ENCODE measurements at places on chromosomes 2 and 18.
A peak's percentile ranks its signal among the peaks of the same experiment; 100 is the strongest.

DNA sequence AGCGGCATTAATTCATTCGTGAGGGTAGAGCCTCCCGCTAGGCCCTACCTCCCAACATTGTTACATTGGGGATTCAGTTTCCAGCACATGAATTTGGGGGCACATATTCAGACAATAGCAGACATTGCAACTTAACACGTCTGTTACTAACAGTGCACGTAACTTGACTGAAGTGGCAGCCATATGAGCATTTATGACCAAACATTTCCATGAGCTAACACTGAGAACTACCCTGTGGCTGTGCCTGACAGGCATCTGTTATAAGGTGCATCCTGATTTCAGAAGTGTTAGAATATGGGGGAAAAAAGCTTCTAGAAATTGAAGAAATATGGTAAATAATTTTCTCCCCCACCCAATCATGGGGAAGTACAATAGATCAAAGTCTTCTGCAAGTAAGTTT, 24.5 kb downstream of the MALT1 start:
- DNase-seq, result no peak

DNA sequence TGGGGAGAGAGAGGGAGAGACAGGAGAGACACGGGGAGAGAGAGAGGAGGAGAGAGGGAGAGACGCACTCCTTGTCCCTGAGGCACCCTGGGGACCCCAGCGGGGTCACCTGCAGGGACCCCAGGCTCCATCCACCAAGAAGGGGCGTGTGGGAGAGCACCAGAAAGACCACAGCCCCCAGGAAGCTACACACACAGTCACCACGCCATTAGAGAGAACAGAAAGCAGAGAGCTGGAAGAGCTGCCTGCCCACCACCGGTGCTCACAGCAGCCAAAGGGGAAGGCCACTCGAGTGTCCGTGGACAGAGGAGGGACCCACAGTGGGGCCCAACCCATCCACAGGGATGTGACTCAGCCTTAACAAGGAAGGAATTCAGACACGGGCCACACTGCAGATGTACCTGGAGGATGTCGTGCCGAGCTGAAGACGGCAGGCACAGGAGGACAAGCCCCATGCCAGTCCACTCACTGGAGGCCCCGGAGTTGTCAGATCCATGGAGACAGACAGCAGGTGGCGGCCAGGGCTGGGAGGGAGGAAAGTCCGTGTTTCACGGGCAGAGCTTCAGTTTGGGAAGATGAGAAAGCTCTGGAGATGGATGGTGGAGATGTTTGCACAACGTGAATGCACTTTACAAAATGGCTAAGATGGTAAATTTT, 11.5 kb upstream of the NFATC1 start:
- DNase-seq, result no peak

DNA sequence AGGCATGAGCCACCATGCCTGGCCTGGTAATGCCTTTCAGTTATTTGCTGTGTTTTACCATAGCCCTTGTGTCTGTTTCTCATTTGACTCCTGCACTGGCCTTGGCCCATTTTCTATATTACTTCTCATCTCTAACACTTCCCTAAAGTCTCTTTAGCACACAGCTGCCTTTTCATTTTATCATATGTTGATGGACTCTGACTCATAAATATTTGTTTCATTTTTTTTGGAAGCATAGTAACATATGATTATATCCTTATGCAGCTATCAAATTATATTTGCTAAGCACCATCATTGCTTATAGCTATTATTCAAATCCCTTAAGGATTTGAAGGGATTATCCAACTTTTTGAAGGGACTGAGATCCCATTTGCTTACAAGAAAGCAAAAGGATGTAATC, 320.3 kb downstream of the GPD2 start:
- DNase-seq, result no peak

DNA sequence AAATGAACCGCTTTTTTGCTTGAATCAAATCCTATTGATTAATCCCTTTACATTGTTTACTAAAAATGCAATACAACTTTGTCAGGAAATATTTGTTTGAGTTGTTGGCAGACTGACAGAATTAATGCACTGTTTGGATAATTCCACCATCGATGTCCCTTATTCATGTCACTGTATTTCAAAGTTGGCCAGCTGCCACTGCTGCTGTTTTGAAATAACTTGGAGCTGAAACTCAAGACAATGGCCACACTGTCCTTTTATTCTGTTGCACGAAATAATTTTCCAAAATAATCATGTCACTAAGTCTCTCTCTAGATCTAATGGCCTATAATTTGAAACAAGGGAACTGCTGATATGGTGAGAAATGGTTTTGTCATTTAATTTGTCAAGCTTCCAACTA, 55.2 kb upstream of the PAX3 start:
- no peak for DNase-seq

DNA sequence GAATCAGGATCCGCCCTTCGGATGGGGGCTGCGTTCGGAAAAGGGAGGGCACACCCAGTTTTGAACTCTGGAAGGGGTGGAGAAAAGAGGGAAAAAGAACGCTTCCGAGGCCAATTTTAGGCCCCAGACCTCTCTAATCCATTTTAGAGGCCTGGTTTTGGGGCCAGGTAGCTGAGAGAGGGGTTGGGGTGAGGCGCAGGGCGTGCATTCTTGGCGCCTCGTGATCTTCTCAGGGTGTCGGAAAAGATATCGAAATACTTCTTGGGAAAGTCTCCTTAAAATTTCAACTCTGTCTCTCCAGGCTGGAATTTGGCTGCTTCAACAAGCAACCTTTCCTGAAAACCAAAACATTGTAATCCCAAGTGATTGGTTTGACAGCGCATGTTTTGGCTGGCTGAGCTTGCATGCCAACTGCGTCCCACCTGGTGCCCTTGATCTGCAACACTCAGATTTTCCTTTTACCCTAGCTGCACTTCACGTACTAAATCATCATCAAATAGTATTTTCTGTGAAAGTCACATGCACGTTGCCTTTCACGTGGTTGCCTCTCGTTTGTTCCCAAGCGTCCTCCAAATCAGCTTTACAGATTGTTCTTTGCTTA, 864 bp upstream of the XPO1 start:
- DNase-seq, result peak; percentile 37

GRCh38 chr2:118309946-118310680, 221.8 kb downstream of the INSIG2 start:
- peak; percentile 60 for DNase-seq

DNA sequence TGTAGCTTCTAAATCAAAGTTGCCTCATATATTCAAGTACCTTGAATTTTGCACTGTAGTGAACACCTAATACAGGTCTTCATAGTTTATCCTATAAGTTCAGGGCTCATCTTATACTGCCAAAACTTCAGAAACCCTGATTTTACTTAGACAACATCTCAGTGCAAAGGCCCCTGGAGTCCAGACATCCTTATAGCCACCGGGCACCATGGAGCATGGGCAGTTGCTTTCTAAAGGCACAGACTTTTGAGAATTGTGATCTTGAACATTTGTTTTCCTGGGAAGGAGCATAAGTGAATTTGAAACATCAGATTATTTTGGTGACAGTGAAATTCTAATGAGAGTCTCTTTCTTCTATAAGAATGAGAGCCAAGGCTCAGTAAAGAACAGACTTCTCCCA, 292.3 kb downstream of the CYRIA start:
- DNase-seq, result no peak

- peak; percentile 46 for DNase-seq
Measured at GRCh38 chr2:142920571-142920970, 43.1 kb downstream of the KYNU start.

GRCh38 chr18:23902396-23902795, 112.2 kb upstream of the TTC39C start:
- DNase-seq, result no peak

GRCh38 chr2:70087702-70088597, 673 bp downstream of the PCBP1 start:
- DNase-seq, result peak; percentile 77

DNA sequence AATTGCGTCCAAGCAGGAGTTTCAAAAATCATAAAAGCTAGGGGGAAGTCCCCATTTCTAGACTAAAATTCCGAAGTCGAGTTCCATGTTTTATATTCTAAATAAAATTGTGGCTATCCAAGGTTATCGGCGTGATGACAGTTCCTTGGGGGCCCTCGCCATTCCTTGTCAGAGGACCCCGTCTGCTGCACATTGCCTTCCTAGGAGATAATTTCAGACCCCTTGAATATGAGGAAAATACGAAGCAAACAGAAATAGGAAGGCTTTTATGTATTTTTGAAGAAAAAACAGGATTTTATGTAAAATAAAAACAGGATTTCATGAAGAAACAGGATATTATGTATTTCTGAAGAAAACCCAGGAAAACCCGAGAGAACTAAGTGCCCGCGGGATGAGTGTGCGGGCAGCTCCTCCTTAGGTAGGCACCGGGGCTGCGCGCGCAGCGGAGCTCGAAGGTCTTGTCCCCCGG, 465 bp upstream of the PLEKHA3 start:
- DNase-seq, result no peak

- DNase-seq, result peak; percentile 46
Measured at GRCh38 chr18:80154293-80154692, 45.2 kb downstream of the ADNP2 start.

- no peak for DNase-seq
Measured at GRCh38 chr18:35389095-35389618, 12.0 kb upstream of the ZNF396 start.

- no peak for DNase-seq
Measured at GRCh38 chr18:79405019-79405780, 9.5 kb downstream of the NFATC1 start.

DNA sequence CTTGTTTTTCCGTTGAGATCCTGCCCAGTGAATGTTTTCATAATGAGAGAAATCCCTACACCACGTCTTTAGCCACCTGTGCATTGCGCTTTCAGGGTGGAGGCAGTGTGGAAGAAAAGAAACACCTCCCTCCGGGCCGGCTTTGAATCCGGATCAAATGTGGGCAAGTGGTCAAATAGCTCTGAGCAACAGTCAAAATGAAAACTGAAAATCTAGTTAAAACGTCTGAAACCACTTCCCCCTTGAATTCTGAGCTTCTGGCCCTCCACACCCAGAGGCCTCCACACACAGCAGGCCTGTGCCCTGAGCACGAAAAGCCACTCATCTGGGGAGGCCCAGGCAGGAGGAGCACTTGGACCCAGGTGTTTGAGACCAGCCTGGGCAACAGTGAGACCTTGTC, 263.6 kb upstream of the SALL3 start:
- no peak for DNase-seq

GRCh38 chr2:200104015-200104414, 148.6 kb downstream of the MAIP1 start:
- DNase-seq, result peak; percentile 11

- no peak for DNase-seq
Measured at GRCh38 chr2:237388036-237388435, 25.9 kb downstream of the COL6A3 start.

- DNase-seq, result no peak
Measured at GRCh38 chr2:15521641-15522181, 39.4 kb downstream of the NBAS start.
